Esophagus muscularis mucosa (tissue), 4 donors: ENCODE measurements at places on chromosomes 2 and 18. TPM values are rescaled to one million over a fixed set of nuclear protein-coding genes. Genes with fewer than 3 reads are reported as not detected.

- no peak for DNase-seq
- no peaks in the 10 kb centered on the region for H3K36me3 ChIP-seq
- H3K4me3 ChIP-seq, result no peak overlapping the region
- H3K27ac ChIP-seq, result no peak overlapping the region
- H3K27me3 ChIP-seq, result no peaks in the 10 kb centered on the region
These were observed 12.6 kb downstream of the TMEM131 start for GRCh38 chr2:97983134-97983533.

GRCh38 chr2:15673919-15674636 lies 82.4 kb downstream of the DDX1 start:
- no peaks in the 10 kb centered on the region for H3K27me3 ChIP-seq
- no peak overlapping the region for H3K27ac ChIP-seq
- DNase-seq, result no peak
- no peaks in the 10 kb centered on the region for H3K36me3 ChIP-seq

DNA sequence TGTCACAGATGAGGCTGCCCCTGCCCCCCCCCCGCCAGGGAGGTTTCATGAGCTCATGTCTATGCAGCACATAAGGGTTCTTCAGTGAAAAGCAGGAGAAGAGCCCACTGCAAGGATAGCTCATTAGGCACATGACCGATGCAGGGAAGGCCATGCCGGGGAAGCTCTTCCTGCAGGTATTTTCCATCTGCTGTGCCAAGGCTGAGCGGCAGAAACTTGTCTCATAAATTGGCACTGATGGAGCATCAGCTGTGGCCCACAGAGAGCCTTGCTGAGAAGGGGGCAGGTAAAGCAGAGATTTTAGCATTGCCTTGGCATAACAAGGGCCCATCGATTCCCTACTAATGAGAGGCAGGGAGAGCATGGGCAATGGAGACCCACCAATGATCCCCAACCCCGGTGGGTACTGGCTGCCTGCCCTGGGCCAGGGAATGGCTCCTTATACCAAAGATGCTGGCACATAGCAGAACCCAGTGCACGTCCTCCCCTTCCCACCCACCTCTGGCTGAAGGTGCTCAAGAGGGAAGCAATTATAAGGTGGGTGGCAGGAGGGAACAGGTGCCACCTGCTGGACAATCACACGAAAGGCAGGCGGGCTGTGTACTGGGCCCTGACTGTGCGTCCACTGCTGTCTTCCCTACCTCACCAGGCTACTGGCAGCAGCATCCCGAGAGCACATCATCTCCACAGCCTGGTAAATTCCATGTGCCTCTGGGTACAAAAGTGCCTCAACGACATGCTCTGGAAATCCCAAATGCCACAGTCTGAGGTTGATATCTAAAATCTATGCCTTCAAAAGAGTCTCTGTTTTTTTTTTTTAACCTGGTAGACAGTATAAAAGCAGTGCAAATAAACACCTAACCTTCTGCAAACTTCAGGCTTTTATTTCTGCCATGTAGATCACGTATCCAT lies 41.4 kb downstream of the STEAP3 start:
- H3K36me3 ChIP-seq, result peaks cover 3% of the 10 kb centered on the region
- H3K27ac ChIP-seq, result no peak overlapping the region
- no peaks in the 10 kb centered on the region for H3K4me1 ChIP-seq
- no peak overlapping the region for H3K4me3 ChIP-seq

GRCh38 chr2:216279031-216279430 lies 93.3 kb downstream of the MARCHF4 start:
- H3K36me3 ChIP-seq, result no peaks in the 10 kb centered on the region
- H3K4me3 ChIP-seq, result no peak overlapping the region

Gene ANKRD53
- total RNA-seq, result 3.2 TPM

- H3K4me3 ChIP-seq, result no peak overlapping the region
- no peak for DNase-seq
- H3K27me3 ChIP-seq, result no peaks in the 10 kb centered on the region
- H3K4me1 ChIP-seq, result no peaks in the 10 kb centered on the region
- H3K27ac ChIP-seq, result no peak overlapping the region
These were observed 17.2 kb downstream of the PCBP1 start for GRCh38 chr2:70104231-70105111.

DNA sequence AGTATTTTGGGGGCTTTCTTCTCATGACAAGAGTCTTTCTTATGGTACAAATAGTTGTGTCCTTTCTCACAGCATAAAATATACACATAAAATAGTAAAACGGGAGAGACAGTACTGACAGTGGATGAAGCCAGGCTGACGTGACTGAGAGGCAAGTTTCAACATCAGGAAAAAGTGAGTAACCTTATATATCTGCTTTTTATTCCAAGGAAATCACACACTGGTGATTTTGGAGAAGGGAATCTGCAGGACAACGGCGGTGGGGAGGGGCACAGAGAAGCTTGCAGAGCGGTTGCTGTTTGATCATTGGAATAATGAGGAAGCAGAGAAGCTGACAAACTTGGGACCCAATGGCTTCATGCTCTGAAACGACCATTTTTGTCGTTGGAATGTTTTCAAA lies 130.6 kb upstream of the ZNF236 start:
- H3K4me1 ChIP-seq, result no peaks in the 10 kb centered on the region
- no peaks in the 10 kb centered on the region for H3K27me3 ChIP-seq
- H3K27ac ChIP-seq, result no peak overlapping the region
- no peak overlapping the region for H3K4me3 ChIP-seq
- H3K36me3 ChIP-seq, result no peaks in the 10 kb centered on the region

DNA sequence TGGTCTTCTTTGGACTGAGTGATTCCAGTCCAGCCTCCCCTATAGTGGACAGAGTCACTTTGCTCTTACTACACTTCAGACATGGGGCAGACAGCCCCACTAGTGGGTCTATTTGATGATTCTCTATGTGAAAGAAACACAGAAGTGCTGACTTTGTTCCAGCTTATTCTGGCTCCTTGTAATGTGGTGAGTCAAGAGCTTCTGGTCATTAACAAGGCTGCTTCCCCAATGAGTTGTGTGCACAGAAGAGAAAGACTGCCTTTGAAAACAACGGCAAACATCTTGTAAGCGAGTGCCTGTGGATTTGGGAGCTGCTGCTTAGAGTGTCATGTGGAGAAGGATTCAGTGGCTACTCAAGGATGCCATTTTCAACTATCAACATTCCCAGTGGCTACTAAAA lies 39.1 kb downstream of the RMC1 start:
- no peak for DNase-seq
- no peak overlapping the region for H3K4me3 ChIP-seq
- no peak overlapping the region for H3K27ac ChIP-seq
- H3K4me1 ChIP-seq, result no peaks in the 10 kb centered on the region
- no peaks in the 10 kb centered on the region for H3K27me3 ChIP-seq

DNA sequence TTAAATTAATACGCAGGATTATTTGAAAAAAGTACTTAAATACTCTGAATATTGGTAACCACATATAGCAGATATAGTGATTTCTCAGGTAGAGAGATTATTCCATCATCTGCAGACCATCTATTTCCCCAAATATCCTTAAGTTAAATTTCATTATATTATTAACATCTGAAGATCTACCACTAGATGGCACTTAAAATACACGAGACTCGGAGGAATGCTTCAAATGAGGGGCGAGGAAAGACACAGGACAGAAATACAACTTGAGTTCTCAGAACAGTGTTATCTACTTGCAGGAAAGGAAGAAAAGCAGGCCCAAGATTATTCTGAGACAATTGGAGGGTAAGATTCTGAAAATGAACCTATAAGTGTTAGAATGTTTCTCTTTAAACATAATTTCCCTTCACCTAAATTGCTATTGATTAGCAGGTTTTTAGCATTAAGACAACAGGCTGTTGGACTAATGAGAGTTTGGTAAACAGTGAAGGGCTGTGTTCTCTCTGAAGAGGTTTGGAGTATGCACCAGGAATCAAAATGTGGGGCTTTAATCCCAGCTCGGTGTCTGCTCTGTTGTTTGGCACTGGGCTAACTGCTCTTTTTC lies 76.9 kb upstream of the GCFC2 start:
- no peaks in the 10 kb centered on the region for H3K4me1 ChIP-seq
- no peaks in the 10 kb centered on the region for H3K36me3 ChIP-seq
- H3K27me3 ChIP-seq, result no peaks in the 10 kb centered on the region
- no peak for DNase-seq
- no peak overlapping the region for H3K27ac ChIP-seq
- no peak overlapping the region for H3K4me3 ChIP-seq

DNA sequence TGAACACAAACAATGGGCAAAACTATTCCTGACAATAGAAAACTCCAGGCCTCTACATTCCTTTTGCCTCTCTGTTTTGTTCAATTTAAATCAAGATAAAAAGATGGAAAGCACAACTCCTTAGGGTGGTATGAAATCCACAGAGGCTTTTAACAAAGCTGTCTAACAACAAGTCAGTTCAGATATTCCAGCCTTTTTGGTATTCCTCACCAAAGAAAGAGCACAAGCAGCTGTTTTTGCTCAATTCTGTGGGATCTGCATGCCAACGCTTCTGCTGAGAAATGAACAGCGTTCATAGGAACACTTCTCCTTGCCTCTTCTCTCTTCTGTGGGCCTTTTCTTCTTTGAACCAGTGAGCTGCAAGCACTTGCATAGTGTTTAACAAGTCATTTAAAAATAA lies 411.6 kb upstream of the TCF4 start:
- H3K27me3 ChIP-seq, result no peaks in the 10 kb centered on the region
- H3K36me3 ChIP-seq, result no peaks in the 10 kb centered on the region
- H3K4me3 ChIP-seq, result no peak overlapping the region
